ENCODE measurements at places on chromosomes 6 and 20.

- DNase-seq: no peak
Measured at GRCh38 chr6:78618970-78619369, 248.4 kb upstream of the IRAK1BP1 start.

DNA sequence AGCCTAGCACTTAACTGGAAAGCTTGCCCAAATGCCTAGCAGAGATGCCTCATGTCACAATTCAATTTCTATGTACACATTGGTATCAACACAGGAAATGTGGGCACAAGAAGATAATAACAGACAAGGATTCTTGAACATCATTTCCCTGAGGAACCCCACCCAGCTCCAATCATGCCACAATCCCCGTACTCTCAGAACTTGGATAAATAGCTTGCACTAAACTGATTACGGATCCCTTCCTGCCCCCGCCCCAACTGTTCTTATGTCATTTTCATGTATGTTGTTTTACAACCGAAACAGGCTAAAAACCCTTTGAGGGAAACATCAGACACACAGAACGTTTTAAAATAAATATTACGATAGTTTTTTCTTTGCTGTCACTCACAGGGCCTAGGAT is 87.1 kb downstream of the BACH2 start:
- DNase-seq: no peak

GRCh38 chr6:19465760-19466159 is 371.4 kb upstream of the ID4 start:
- DNase-seq: no peak

DNA sequence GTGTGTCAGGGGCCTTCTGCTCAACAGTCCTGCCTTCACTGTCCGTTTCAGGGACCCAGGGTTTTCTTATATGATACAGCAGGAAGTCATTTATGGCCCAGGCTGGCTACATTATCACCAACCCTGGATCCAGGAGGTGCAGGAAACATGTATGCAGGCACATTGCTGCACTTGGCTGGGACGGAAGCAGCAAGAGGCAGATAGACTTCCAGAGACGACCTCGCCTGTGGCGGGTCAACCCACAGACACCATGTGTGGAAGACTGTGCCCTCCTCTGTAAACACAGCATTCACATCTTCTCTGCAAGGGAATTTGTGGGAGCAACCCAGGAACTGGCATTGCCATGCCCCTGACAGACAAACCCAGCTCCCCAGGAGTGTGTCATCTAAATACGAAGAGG is 43.7 kb downstream of the TBC1D7 start:
- no peak for DNase-seq

- DNase-seq: no peak
Measured at GRCh38 chr6:43301081-43301870, 3.2 kb downstream of the SLC22A7 start.

All from right hindlimb (tissue), 1 donor.